Sigmoid colon (tissue), 7 donors: ENCODE measurements at places on chromosomes 7 and 10. TPM values are rescaled to one million over a fixed set of nuclear protein-coding genes. Genes with fewer than 3 reads are reported as not detected.
A peak's percentile ranks its signal among the peaks of the same experiment; 100 is the strongest.

DNA sequence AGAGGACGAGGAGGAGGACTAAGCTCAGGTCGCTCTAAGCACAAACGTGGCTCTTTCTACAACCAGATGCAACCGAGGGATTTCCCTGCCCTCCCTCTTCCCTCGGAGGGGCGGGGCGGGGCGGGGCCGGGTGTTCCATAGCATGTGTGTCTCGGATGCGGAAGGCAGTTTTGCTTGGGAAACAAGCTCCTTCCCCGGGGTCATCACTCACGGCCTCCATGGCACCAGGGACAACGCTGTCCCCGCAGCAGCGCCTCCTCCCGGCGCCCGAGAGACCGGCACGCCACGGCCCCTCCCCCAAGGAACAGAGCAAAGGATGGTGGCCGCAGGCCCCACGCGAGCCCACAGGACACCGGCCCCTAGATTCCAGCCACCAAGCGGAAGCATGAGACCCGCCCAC lies 110.5 kb downstream of the PAXIP1 start:
- H3K27me3 ChIP-seq = no peaks in the 10 kb centered on the region
- no peak for DNase-seq
- H3K4me3 ChIP-seq = no peak overlapping the region
- no peak overlapping the region for H3K27ac ChIP-seq

DNA sequence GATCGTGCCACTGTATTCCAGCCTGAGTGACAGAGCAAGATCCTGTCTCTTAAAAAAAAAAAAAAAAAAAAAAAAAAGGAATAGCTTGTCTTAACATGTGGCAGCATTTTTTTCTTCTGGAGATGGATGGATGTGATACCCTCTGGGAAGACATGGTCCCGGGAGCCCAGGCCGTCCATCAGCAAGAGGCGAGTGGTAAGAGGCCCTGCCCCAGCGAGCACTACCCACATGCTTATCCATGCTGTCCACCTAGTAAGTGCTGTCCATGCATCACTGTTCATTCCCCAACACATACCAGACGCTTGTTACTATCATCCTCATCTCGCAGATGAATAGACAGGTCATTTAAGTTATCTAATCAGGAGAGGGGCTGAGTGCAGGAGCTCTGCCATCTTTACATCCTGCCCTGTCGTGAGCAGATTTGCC lies 12.9 kb downstream of the ATP6V1F start:
- no peaks in the 10 kb centered on the region for H3K27me3 ChIP-seq
- H3K27ac ChIP-seq = no peak overlapping the region
- no peaks in the 10 kb centered on the region for H3K36me3 ChIP-seq
- DNase-seq = peak; percentile 52
- H3K4me1 ChIP-seq = peaks cover 9% of the 10 kb centered on the region

DNA sequence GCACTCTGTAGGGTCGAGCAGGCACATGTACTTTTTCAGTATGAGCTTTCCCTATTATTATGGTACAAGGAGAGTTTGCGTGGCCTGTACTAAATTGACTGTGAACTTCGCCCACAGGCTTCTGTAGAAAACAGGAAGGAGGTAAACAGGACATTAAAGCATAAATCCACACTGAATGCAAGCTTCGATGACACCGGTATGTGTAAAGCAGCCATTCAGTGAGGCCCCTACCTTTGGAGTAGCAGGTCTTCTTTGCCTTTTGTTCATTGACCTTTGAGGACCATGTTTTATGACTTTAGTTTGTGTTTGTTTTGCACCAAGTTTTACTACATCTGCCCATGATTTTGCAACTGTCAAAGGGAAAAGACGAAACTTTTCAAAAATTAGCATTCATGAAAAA lies 14.5 kb downstream of the MKI67 start:
- no peaks in the 10 kb centered on the region for H3K36me3 ChIP-seq
- H3K4me3 ChIP-seq = no peak overlapping the region
- no peak overlapping the region for H3K27ac ChIP-seq
- peaks cover 3% of the 10 kb centered on the region for H3K27me3 ChIP-seq

GRCh38 chr10:79071396-79071923 lies 2.7 kb downstream of the ZMIZ1 start:
- no peaks in the 10 kb centered on the region for H3K27me3 ChIP-seq
- H3K36me3 ChIP-seq = no peaks in the 10 kb centered on the region
- H3K4me1 ChIP-seq = peaks cover 65% of the 10 kb centered on the region
- peak overlapping the region; percentile 100 for H3K27ac ChIP-seq

- no peaks in the 10 kb centered on the region for H3K36me3 ChIP-seq
- peak overlapping the region; percentile 0 for H3K27ac ChIP-seq
- H3K4me1 ChIP-seq = peaks cover 3% of the 10 kb centered on the region
- no peaks in the 10 kb centered on the region for H3K27me3 ChIP-seq
- H3K4me3 ChIP-seq = no peak overlapping the region
These were observed 10.9 kb downstream of the MARVELD1 start for GRCh38 chr10:97724341-97724941.

GRCh38 chr10:71908998-71909397 lies 55.2 kb upstream of the CHST3 start:
- no peaks in the 10 kb centered on the region for H3K36me3 ChIP-seq
- H3K4me3 ChIP-seq = no peak overlapping the region
- DNase-seq = no peak
- H3K4me1 ChIP-seq = no peaks in the 10 kb centered on the region
- no peaks in the 10 kb centered on the region for H3K27me3 ChIP-seq

DNA sequence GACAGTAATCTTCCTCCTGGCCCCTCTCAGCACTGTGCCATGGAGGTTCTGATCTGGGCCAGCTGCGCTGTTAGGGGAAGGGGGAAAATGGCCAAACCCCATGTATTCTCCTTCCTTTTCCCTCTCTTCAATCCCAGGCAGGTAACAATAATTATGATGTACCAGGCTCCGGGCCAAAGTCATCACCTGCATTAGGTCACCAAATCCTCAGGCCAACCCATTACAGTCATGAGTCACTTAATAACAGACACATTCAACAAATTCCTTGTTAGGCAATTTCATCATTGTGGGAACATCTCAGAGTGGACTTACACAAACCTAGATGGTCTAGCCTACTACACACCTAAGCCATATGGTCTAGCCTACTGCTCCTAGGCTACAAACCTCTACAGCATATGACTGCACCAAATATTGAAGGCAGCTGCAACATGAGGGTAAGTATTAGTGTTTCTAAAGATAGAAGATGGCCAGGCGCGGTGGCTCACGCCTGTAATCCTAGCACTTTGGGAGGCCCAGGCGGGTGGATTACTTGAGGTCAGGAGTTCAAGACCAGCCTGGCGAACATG lies 2.2 kb upstream of the HSPB1 start:
- peak overlapping the region; percentile 100 for H3K27ac ChIP-seq
- peaks cover 48% of the 10 kb centered on the region for H3K4me1 ChIP-seq
- no peaks in the 10 kb centered on the region for H3K27me3 ChIP-seq
- DNase-seq = no peak
- no peak overlapping the region for H3K4me3 ChIP-seq

GRCh38 chr7:93284908-93285307 lies 52.7 kb downstream of the VPS50 start:
- H3K27ac ChIP-seq = no peak overlapping the region
- H3K36me3 ChIP-seq = no peaks in the 10 kb centered on the region
- H3K27me3 ChIP-seq = no peaks in the 10 kb centered on the region
- no peak overlapping the region for H3K4me3 ChIP-seq
- H3K4me1 ChIP-seq = no peaks in the 10 kb centered on the region

DNA sequence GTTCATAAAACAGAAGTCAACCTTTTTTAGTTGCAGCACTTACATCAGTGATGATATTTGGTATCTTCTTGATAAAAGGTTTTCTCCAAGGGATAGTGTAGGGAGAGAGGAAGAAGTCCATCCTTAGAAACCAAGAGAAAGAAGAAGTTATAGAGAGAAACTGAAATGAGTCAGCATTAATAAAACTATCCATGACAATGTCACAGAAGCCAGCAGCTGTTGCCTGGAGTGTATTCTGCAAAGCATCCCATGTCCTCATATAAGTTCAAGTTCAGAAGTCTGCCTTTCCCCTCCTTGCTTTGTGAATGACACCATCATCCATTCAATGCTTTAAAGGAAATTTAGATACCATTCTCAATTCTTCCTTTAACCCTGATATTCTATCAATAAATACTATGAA lies 14.4 kb upstream of the COL1A2 start:
- DNase-seq = no peak
- no peaks in the 10 kb centered on the region for H3K27me3 ChIP-seq
- H3K27ac ChIP-seq = no peak overlapping the region
- H3K4me1 ChIP-seq = no peaks in the 10 kb centered on the region
- H3K36me3 ChIP-seq = no peaks in the 10 kb centered on the region

- no peaks in the 10 kb centered on the region for H3K36me3 ChIP-seq
- peak; percentile 49 for DNase-seq
- no peak overlapping the region for H3K27ac ChIP-seq
- no peak overlapping the region for H3K4me3 ChIP-seq
These were observed 46.4 kb upstream of the NKX6-2 start for GRCh38 chr10:132832186-132832969.

DNA sequence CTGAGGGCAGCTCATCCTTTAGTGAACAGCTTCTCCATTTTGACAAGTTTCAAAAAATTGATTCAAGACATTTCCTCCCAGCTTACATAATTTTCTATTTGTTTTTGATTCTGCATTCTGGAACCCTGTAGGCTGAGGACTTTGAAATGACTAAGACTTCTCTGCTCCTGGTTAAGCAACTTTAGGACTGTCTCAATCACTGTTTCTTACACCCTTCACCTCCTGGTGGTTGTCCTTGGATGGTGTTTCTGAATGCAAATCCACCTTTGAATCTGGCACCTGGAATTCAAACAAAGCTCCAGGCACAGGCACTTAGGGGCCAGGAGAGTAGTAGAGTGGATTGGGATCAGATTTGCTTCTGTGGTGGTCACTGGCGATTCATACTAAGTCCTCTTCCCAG lies 595.5 kb downstream of the LRMDA start:
- DNase-seq = no peak
- no peaks in the 10 kb centered on the region for H3K36me3 ChIP-seq
- H3K4me1 ChIP-seq = no peaks in the 10 kb centered on the region
- H3K4me3 ChIP-seq = no peak overlapping the region
- no peaks in the 10 kb centered on the region for H3K27me3 ChIP-seq
- H3K27ac ChIP-seq = no peak overlapping the region

GRCh38 chr10:119428789-119429188 lies 113.7 kb downstream of the RGS10 start:
- H3K27me3 ChIP-seq = no peaks in the 10 kb centered on the region
- peaks cover 5% of the 10 kb centered on the region for H3K36me3 ChIP-seq
- no peaks in the 10 kb centered on the region for H3K4me1 ChIP-seq
- H3K4me3 ChIP-seq = no peak overlapping the region
- H3K27ac ChIP-seq = no peak overlapping the region

GRCh38 chr10:61170594-61170993 lies 226.6 kb upstream of the RHOBTB1 start:
- no peaks in the 10 kb centered on the region for H3K4me1 ChIP-seq
- H3K27ac ChIP-seq = no peak overlapping the region
- no peak overlapping the region for H3K4me3 ChIP-seq

DNA sequence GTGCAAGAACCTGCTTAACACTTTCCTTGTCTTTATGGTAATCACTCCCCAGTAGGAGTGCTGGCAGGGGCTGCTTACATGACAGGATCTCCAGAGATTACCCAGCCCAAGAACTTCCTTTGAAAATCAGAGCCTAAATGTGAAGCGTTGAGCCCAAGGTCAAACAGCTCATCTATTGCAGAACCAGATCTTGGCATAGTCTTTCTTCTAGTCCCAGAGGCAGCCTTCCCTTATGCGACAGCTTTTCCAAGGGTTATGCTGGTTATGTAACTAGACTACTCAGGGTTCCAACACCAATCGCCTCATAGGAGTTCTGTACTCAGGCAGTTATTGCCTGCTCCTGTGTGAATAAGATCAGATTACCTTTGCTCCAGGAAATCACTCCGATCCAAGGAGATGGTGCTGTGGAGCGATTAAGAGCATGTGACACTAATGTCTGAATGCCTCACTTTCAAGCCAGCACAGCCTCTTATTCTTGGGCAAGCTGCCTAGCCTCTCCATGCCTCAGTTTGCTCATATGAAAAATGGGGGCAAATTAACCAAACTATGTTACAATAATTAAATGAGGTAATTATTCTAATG lies 8.4 kb upstream of the LGI1 start:
- H3K27me3 ChIP-seq = no peaks in the 10 kb centered on the region
- no peak overlapping the region for H3K27ac ChIP-seq
- no peaks in the 10 kb centered on the region for H3K36me3 ChIP-seq
- no peak overlapping the region for H3K4me3 ChIP-seq
- no peak for DNase-seq

- no peaks in the 10 kb centered on the region for H3K27me3 ChIP-seq
- H3K4me3 ChIP-seq = no peak overlapping the region
- H3K27ac ChIP-seq = no peak overlapping the region
- peaks cover 5% of the 10 kb centered on the region for H3K4me1 ChIP-seq
- H3K36me3 ChIP-seq = no peaks in the 10 kb centered on the region
- DNase-seq = no peak
These were observed 43.5 kb downstream of the YKT6 start for GRCh38 chr7:44244282-44244681.

GRCh38 chr10:123636598-123637325 lies 29.4 kb upstream of the GPR26 start:
- peaks cover 8% of the 10 kb centered on the region for H3K4me1 ChIP-seq
- H3K27me3 ChIP-seq = no peaks in the 10 kb centered on the region
- no peaks in the 10 kb centered on the region for H3K36me3 ChIP-seq
- no peak overlapping the region for H3K4me3 ChIP-seq

DNA sequence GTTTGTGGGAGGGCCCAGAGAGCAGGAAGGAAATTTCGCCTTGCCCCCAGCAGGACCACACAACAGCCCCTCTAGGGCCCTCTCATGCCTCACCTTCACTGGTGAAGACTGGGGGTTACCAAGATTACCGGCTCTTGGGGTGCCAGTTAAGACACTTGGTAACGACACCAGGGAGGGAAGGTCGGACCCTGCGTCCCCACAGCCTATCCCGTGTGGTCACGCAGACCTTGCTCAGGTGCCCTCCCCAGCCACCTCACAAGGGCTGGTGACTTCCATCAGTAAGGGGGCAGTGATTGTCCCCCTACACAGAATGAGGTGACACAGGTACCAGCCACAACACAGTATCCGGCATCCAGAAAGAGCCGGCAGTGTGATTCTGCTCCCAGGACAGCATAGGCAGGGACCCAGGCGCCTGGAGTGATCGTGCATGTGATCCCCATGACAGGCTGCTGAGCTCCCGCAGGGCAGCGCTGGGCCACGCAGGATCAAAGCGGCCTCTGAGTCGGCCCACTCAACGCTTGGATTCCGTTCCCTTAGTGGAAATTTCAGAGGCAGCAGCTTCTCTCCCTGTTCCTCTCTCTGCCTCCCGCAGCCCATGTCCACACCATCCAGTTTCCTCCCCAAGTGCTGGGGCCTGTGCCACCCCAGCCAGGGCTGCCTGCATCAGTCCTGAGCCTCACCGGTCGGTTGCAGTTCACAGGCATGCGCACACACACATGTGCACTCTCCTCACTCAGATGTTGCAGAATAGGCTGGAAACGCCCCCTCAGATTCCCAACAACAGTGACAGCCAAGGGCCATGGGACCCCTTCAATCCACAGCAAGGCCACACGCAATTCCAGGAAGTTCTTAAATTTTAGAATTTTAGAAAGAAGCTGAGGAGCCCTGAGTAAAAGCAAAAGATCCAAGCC lies 35.8 kb downstream of the CAMK2B start:
- no peak overlapping the region for H3K27ac ChIP-seq
- DNase-seq = peak; percentile 46
- H3K4me1 ChIP-seq = no peaks in the 10 kb centered on the region

TMEM273 gene
- polyA plus RNA-seq = 11.1 TPM

GRID2IP gene
- polyA plus RNA-seq = 0.23 TPM

CPEB3 gene
- polyA plus RNA-seq = 1.6 TPM

SPOCK2 gene
- 2.8 TPM for polyA plus RNA-seq

RPEL1 gene
- 0.03 TPM for polyA plus RNA-seq

NKX2-3 gene
- 5.8 TPM for polyA plus RNA-seq

IQUB gene
- polyA plus RNA-seq = not detected

DDX56 gene
- polyA plus RNA-seq = 19.2 TPM

MARCHF5 gene
- 19.0 TPM for polyA plus RNA-seq

FAM241B gene
- 4.2 TPM for polyA plus RNA-seq

INSYN2A gene
- polyA plus RNA-seq = 0.23 TPM

HOXA13 gene
- 21.6 TPM for polyA plus RNA-seq

SEMA4G gene
- polyA plus RNA-seq = 41.4 TPM
